ENCODE measurements at places on chromosomes 3 and 15.

- no peak for DNase-seq
Observed at GRCh38 chr3:11735638-11736037, 91.9 kb upstream of the VGLL4 start.

DNA sequence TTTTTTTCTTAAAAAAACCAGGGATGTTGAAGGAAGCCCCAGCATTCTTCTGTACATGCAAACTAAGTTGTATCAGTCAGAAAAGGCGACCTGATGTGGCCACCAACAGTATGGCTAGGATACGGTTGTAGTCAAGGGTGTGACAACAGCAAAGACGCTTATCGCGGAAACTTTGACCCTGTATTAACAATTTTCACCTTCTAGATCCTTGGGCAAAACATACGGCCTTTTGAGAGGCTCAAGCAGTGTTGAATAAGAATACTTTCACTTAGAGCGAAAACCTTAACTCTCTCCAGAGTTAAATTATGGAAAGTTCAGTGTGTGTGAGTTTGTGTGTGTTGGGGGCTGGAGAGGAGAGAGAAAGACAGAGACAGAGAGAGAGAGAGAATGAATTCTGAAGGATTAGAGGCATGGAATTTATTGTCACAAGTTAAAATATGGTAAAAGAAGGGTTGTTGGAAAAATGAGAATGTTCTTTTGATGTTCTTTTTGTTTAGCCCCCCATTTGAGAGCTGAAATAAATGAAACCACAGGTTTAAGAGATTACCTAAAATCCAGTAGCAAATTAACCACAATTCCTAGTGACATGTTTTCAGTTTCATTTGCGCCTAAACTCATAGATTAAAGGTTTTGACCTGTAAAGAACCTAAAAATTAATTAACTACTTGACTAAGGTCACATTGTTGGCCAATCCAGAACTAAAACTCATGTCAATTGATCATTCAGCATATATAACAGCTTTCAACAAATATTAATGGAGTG lies 9.2 kb downstream of the ALCAM start:
- DNase-seq = no peak

DNA sequence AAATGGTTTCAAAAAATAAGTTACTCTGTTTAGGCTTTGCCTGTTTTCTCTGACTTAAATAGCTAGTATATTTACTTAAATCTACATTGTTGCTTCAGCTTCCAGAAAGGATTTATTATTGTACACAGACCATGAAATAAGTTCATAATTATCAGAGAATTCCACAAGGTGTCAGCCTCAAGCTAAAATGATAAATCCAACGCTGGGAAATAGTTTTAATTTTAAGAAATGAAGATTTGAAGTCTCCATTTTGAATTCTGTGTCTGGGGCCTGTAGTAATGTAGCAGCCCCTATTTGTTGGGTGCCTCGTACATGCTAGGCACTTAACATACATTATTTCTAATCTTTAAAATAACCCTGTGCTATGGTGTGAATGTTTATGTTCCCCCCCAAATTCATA lies 92.6 kb upstream of the KCNMB2 start:
- DNase-seq = no peak

GRCh38 chr3:141860766-141861513 lies 15.5 kb upstream of the ATP1B3 start:
- no peak for DNase-seq

DNA sequence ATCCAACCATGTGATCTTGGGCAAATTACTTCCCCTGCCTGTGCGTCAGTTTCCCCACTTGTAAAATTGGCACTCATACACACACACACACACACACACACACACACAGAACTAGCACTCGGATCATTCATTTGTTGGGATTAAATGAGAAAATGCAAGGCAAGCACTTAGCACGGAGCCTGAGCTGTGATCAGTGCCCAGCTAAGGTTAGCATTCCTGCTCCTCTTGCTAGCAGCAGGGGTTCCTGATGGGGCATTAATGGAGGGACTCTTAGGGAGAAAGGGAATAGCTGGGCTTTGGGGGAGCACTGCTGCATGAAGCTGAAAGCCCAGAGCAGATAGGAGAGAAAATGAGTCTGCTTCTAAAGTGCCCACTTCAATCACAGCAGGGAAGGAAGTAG lies 187.7 kb upstream of the C2CD4B start:
- no peak for DNase-seq

GRCh38 chr3:170038434-170039110 lies 777 bp downstream of the GPR160 start:
- no peak for DNase-seq

GRCh38 chr3:72892870-72893269 lies 5.0 kb downstream of the GXYLT2 start:
- DNase-seq = no peak

Data from activated CD4-positive, alpha-beta T cell treated with anti-CD3 and anti-CD28 coated beads, Interleukin-2, amount 10 ng/mL, durations not matched to agents 7 days and 5 days (primary cell).